CD8-positive, alpha-beta memory T cell (primary cell): ENCODE measurements at places on chromosomes 1 and 21.

DNA sequence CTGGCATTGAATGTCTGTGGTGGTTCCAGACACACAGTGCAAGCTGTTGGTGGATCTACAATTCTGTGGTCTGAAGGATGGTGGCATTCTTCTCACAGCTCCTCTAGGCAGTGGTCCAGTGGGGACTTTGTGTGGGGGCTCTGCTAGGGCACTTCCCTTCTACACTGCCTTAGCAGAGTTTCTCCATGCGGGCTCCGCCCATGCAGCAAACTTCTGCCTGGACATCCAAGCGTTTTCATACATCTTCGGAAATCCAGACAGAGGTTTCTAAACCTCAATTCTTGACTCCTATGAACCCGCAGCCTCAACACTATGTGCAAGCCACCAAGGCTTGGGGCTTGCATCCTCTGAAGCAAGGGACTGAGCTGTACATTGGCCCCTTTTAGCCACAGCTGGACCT is 43.0 kb downstream of the RGS18 start:
- no peak for DNase-seq

DNA sequence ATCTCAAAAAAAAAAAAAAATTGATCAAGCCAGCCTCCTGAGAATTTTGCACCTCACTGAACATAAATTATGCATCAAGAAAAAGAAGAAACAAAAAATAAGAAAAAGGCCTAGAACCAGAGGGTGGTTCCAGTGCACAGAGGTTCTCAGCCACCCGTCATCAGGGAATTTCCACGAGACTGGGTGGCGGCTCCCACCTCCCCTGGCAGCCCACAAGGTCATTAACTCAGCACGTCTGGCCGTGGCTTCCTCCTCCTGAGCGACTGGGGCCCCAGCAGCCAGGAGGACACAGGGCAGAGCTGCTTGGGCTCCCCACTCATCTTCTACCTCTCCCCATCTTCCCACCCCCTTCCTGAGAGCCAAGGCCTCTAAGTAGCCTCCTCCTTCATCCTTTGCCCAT is 15.7 kb upstream of the TMEM51 start:
- DNase-seq, result no peak

GRCh38 chr1:240616018-240616417 is 4.1 kb upstream of the GREM2 start:
- no peak for DNase-seq

GRCh38 chr21:26769613-26770188 is 75.5 kb downstream of the ADAMTS1 start:
- no peak for DNase-seq

GRCh38 chr1:235783148-235783776 is 83.4 kb downstream of the LYST start:
- DNase-seq, result no peak

DNA sequence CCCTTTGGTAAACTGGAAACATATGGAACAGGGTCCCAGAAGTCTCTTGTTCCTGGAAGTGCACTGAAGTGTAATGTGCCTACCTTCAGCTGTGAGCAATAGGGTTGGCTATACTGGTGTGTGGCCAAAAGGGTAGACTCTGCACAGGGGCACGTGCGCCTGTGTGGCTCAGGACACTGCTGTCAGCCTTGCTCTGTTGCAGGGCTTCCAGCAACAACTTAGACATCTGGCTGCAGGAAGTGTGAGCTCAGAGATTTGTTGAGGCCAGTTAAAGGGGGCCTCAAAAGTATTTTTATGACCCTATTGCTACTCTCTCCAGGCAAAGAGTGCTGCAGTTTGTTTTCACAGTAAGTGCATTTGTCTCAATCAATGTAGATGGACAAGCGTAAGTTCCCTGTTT is 7.5 kb downstream of the CTPS1 start:
- DNase-seq, result no peak

- no peak for DNase-seq
Measured at GRCh38 chr1:31703431-31704270, at the start of gene COL16A1. Gene COL16A1, minus strand, starts transcription at chr1:31704017. Its CDS starts 1,824 bp downstream, at chr1:31702193.

GRCh38 chr1:226656601-226657277 is 82.3 kb downstream of the ITPKB start:
- peak; percentile 41 for DNase-seq

- no peak for DNase-seq
Measured at GRCh38 chr1:184399192-184399847, 12.5 kb downstream of the C1orf21 start.

DNA sequence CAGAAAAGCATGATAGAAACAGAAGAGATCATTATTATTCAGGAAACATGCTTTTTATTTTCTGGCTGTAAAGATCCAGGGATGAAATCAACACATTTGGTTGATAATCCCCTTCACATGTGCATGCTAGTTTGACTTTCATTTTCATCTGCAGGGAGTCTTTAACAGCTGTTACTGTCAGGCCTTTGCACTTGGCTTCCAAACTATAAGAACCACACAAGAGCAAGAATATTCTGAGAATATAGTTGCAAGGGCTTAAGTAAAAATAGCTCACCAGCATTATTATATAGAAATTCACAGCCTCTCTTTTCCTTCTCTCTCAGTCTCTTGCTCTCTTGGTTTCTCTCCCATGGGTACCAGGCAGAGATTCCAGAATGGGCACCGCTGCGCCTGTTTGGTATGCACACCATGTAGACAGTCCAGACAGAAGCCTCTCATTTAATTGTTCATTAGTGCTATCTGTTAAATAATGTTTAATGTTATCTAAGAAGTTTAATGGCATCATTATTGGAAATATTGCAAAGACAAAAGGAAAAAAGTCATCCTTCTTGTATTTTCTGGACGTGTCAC is 622.3 kb upstream of the PLXNA2 start:
- DNase-seq, result no peak

DNA sequence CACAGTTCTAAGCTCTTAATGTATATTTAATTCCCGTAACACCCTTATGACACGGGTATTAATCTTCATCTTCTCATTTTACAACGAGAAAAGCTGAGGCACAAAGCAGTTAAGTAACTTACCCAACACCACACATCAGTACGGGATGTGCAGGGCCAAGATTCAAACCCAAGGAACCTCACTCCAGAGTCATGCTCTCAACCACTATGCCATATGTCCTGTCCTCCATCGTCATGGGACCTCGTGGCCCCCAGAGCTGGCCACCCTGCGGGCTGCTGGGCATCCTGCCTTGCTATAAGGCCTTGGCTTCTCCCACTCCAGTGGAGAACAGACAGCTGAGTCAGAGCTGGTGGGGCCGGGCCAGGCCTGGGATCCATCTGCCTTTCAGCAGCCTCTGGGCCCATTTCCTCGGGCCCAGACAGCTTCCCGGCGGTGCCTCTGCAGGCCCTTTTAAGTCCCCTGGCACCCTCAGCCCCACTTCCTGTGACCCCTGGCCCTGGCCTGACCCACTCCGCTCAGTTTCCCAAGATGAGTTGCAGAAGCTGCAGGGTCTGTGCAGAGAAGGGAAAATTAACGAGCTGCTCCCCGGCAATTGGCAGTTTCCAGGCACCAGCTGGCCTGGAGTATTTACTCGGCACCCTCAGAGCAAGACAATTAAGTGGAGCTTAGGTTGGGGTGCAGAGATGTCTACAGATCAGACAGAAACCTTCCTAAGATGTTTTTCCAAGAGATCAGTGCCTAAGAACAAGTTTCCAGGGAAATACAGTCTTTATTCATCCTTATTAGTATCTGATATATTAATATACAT is 98.2 kb downstream of the EPHB2 start:
- no peak for DNase-seq

- no peak for DNase-seq
Measured at GRCh38 chr1:32771561-32772280, 45.4 kb downstream of the YARS1 start.

DNA sequence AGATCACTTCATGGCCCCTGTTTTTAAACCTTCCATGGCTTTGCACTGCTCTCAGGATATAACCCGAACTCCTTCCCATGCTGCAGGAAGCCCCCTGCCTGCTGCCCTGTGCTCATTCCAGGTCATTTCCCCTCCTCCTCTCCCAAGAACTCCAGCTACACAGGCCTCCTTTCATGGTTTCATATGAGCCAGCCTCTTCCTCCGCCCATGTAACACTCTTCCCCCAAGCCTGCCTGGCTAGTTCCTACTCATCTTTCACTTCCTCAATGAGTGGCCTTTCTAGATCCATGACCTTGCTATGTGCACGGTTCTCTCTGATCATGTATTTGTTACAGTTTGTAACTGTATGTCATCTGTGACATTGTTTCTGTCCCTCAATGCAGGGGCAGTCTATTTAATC is 3.1 kb upstream of the NCF2 start:
- no peak for DNase-seq

- no peak for DNase-seq
Measured at GRCh38 chr21:42141643-42142042, 70.5 kb downstream of the UMODL1 start.

GRCh38 chr1:175865041-175865766 is 121.8 kb upstream of the TNR start:
- DNase-seq, result no peak

DNA sequence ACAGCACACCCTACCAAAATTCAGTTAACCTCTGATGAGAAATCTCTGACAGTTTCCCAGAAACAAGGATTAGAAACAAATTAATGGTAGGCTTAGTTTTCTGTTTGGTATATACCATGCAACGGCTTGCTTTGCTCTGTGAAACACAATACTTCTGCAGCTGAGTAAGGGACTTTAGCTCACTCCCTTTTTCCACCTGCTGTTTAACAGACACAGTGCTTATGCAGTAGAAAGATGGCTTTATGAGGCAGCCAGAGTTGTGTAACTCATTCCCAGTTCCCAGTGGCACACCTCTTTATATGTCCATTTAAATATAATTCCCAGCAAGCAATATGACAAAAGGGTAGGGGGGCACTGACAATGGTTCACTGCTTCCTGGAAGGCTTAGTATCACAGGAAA is 124.0 kb downstream of the PIGK start:
- DNase-seq, result no peak

- no peak for DNase-seq
Measured at GRCh38 chr1:83735526-83735925, 263.4 kb downstream of the TTLL7 start.

- DNase-seq, result no peak
Measured at GRCh38 chr1:241167121-241167630, 189.8 kb downstream of the RGS7 start.

GRCh38 chr1:107810291-107810951 is 154.6 kb downstream of the VAV3 start:
- DNase-seq, result no peak

GRCh38 chr1:151577173-151577572 is 34.7 kb upstream of the SNX27 start:
- DNase-seq, result no peak

GRCh38 chr1:192476802-192477298 is 98.7 kb upstream of the RGS1 start:
- no peak for DNase-seq

GRCh38 chr21:15353546-15353945 is 288.7 kb upstream of the NRIP1 start:
- DNase-seq, result no peak

DNA sequence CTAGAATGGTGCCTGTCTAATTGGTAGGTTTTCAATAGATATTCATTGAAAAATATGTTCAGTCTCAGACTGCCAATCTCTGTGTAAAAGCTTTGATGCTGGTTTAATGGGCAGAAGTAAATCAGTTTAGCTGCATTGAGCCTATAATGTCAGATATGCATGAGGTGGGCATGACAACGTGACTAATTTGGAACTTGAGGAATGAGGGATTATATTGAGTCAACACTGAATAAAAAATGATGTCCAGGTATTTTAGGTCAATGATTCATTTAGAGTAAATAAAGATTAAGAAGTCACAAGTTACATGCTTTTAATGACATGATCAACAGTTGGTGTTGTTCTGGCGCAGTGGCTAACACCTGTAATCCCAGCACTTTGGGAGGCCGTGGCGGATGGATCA is 3.0 kb downstream of the WDR3 start:
- DNase-seq, result no peak

GRCh38 chr1:93095804-93096585 is 16.9 kb downstream of the MTF2 start:
- no peak for DNase-seq

DNA sequence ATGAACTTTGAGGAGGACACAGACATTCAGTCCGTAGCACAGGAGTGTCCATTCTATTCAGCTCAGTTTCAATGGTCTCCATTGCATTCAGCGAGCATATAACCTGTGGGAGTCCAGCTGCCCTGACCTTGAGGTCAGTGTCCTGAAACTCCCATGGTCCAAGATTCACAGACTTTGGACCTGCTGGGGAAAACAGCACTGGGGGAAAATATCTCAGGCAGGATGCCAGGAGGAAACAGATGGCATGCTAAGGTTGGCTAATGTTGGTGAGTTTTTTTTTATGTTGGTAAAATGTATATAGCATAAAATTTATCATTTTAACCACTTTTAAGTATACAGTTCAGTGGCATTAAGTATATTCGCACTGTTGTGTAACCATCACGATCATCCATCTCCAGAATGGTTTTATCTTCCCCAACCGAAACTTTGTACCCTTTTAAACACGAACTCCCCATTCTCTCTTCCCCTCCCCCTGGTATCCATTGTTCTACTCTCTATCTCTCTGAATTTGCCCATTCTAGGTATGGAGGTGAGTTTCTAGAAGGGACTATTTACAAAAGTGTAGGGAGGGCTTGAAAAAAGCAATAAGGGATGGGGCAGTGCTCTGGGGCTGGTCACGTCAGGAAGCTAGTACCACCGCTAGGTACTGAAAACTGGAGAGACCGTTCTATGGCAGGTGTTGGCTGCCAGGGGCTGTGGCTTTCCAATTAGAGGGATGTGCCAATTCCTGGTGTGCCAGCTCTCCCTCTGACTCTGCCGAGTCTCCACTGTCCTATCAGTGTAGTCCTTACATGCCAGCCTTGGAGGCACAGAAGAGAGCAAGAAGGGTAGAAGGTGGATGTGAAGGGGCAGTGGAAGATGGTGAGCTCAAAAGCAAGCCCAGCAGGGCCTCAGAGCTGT is 85.3 kb downstream of the FOXD2 start:
- no peak for DNase-seq

- no peak for DNase-seq
Measured at GRCh38 chr1:13499422-13499821, 14.4 kb downstream of the LRRC38 start.

- DNase-seq, result no peak
Measured at GRCh38 chr21:27321791-27322190, 354.9 kb upstream of the ADAMTS5 start.

DNA sequence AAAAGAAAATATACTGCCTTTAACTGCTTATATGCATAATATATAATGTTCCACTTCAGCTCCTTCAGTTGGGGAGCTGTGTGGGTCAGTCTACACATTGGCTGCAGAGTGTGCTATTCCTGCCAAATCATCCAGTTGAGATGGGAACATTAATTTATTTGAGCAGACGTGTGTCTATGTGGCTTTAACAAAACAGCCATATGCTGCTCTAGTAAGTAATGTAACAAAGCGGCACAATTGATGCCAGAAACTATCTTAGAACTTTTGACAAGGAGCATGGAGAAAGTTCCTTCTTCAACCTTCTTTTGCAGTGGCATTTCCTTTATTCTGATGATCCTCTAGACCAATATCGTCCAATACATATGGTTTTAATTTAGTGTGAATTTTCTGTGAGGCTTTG is 285.9 kb upstream of the C1orf87 start:
- DNase-seq, result no peak

DNA sequence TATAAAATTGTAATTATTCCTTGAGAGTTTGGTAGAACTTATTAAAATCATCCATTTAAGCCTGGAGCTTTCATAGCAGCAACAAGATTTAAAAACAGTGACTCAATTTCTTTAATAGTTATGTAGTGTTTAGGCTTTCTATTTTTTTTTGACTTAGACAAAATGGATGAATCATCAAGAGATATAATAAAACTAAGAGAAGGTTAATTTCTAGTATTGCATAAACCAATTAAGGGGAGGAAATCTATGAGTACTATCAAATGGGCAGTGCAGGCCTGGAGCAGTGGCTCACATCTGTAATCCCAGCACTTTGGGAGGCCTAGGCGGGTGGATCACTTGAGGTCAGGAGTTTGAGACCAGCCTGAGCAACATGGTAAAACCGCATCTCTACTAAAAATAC is 416.3 kb upstream of the USP24 start:
- no peak for DNase-seq
